H4 (cell line): ENCODE measurements at places on chromosomes 1 and 21. TPM values are rescaled to one million over a fixed set of nuclear protein-coding genes. Genes with fewer than 3 reads are reported as not detected.

WNT4 gene
- total RNA-seq = 0.04 TPM in 1 of 2 replicates, not detected in the other

GRCh38 chr1:167837326-167837725, 76.6 kb downstream of the ADCY10 start:
- DNase-seq = no peak

GRCh38 chr1:229696385-229696784, 70.3 kb downstream of the URB2 start:
- DNase-seq = no peak

ETV3L gene
- total RNA-seq = not detected in 2 replicates

GRCh38 chr1:203364806-203365205, 13.9 kb upstream of the FMOD start:
- no peak for DNase-seq

VAMP3 gene
- 57.8 and 72.5 TPM in 2 replicates for total RNA-seq

GRCh38 chr1:45530632-45531135, 9.0 kb upstream of the PRDX1 start:
- DNase-seq = no peak

DCAF6 gene
- 17.7 and 27.0 TPM in 2 replicates for total RNA-seq

- no peak for DNase-seq
Observed at GRCh38 chr1:15684042-15684461, at the start of gene PLEKHM2. PLEKHM2 (plus strand) TSS chr1:15684320; CDS start chr1:15684559, 239 bp downstream.

DNA sequence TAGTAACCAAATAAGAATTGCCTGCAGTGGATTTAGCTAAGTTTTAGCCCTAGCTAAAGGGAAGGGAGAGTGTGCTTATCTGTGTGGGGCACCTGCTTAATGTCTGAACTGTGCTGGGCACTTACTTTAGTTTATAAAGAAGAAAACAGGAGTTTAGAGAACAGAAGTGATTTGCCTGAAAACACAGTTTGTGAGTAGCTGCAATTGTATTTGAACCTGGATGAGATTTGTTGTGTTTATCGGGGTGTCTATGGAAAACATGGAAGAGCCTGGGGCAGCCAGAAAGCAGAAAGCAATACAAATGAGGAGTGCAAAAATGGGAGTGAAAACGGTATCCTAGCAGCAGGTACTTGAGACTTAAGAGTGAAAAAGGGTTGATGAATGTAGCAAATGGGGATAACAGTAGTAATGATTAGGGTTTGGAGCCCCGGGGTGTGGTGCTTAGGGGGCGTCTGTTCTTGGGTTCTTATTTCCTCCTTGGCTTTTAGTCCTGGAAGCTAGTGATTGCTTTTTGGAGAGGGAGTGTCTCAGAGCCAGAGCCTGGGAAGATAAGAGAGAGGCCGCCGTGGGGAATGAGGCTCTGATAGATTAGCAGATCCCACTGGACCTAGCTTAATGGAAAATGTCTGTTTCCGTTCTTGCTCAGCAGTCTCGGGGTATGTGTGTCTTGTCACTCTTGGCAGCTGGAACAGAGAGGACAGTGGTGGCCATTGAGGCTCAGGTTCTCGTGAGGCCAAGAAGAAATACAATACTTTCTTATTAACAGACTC, 5.6 kb downstream of the PRCC start:
- DNase-seq = no peak

GRCh38 chr1:217062586-217062985, 339.4 kb upstream of the ESRRG start:
- DNase-seq = no peak

GRCh38 chr1:31006747-31007146, 58.8 kb downstream of the PUM1 start:
- no peak for DNase-seq

KLF17 gene
- not detected in 2 replicates for total RNA-seq

MXRA8 gene
- total RNA-seq = 41.2 and 46.0 TPM in 2 replicates

DNA sequence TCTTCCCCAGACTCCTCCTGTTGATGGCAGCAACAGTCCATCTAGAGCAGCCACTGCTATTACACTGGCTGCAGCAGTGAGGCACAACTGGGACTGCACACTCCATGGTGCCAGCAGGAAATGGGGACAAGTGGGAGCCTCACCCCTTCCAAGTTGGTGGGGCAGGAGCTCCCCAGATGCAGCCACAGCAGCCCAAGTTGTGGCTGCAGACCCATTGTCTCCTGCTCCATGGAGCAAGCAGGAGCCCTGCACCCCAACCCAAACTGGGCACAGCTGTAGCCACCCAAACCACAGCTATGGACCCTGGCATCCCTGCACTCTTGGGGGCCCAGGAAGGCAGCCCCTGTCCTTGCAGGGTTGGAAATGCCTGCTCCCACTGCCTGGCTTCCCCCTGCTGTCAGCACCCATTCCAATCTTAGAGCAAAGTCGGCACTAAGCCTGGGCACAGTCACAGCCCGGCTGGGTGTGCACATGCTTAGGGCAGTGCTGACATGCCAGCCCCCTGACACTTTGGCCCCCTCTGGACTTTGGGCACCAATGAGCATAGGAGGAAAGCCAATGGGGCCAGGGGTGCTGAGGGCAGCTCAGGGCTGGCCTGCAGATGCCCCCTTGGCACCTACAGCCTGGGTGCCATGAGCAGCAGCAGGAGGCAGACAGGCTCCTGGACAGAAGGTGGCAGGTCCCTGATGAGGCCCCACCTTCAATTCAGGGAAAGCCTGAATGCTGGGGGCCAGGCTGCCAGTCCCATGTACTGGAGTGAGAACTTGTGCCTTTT, 44.0 kb downstream of the MATN1 start:
- no peak for DNase-seq

GRCh38 chr1:116832932-116833578, 76.7 kb upstream of the PTGFRN start:
- no peak for DNase-seq

- DNase-seq = no peak
Observed at GRCh38 chr1:92585831-92586230, 99.1 kb upstream of the GFI1 start.

NPHP4 gene
- 2.4 and 12.0 TPM in 2 replicates for total RNA-seq

APOBEC4 gene
- not detected in 2 replicates for total RNA-seq

GRCh38 chr1:18166341-18166740, 58.7 kb downstream of the IGSF21 start:
- DNase-seq = no peak

- no peak for DNase-seq
Observed at GRCh38 chr21:35482096-35482495, 433.0 kb upstream of the RUNX1 start.

DNA sequence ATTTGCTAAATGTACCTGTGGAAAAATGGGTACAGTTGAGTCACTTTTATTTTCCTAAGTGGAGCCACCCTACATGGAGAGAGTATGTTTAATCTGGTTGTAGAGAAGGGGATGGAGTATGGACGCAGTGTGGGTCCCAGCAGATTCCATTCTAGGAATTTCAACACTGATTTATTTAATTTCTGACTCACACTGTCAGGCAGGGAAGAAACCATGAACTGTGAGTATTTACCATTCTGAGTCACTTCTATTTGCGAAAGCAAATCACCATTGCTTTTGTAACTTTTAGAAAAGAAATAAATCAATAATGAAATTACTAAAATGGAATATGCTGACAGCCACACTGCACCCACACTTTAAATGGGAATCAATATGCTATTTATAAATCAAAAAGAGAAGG, 339.0 kb downstream of the DSCAM start:
- peak; percentile 11 for DNase-seq

GRCh38 chr1:172902861-172903381, 147.8 kb downstream of the TNFSF18 start:
- DNase-seq = peak; percentile 19

DNA sequence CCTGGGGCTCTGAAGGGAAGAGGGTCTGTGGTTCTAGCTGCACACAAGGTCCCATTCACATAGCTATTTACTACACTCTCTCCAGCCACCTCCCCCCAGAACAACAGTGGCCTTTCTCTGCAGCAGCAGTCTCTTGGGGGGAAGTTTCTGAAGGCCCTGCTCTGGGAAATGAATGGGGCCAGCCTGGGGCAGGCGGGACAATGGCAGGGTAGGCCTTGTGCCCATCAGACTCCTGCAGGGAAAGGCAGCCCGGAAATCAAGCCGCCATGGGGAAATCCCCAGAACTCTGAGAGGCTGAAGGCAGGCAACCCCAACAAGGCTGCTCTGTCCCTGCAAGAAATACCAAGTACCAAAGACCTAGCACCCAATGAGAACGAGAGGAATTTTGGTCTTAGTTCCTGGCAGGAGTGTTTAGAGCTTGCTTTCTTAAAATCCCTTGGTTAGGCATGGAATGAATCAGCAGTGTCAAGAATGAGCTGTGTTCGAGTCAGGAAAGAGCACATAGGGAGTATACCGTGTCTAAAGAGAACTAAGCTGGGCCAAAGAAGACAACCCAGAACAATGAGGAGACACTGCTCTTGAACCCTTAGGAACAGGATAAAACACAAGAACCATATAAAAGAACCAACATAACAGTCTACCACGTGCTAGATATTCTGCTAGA, 11.3 kb downstream of the ARHGEF11 start:
- DNase-seq = no peak

MAP3K21 gene
- total RNA-seq = 2.6 and 5.1 TPM in 2 replicates

SPRR4 gene
- not detected in 2 replicates for total RNA-seq

DNA sequence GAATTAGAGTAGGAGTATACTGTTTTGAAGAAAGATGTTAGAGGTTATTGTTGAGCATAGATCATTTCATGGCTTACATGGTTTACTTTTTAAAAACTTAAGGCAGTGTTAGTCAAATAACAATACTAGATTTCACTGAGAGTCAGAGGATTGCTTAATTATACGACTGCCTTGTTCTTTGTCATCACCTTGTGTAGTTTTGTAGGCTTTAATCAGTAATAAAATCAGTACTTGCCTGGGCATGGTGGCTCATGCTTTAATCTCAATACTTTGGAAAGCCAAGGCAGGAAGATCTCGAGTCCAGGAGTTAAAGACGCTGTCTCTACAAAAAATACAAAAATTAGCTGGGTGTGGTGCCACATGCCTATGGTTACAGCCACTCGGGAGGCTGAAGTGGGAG, 41.3 kb upstream of the GPR52 start:
- no peak for DNase-seq

GRCh38 chr1:159678939-159679338, 35.5 kb downstream of the CRP start:
- DNase-seq = no peak
